ENCODE measurements at places on chromosomes 12 and 14. TPM values are rescaled to one million over a fixed set of nuclear protein-coding genes. Genes with fewer than 3 reads are reported as not detected.

The RPS6KL1 gene
- total RNA-seq, result 2.0 TPM

The KRT83 gene
- not detected for total RNA-seq

The EDDM3A gene
- total RNA-seq, result not detected

The CIDEB gene
- 16.0 TPM for total RNA-seq

The TBX3 gene
- total RNA-seq, result 57.0 TPM

The BHLHE41 gene
- 2.9 TPM for total RNA-seq

The FOXM1 gene
- total RNA-seq, result 8.1 TPM

The BDKRB2 gene
- 23.3 TPM for total RNA-seq

The KLHL28 gene
- total RNA-seq, result 12.8 TPM

The RNF212B gene
- total RNA-seq, result not detected

The P2RX2 gene
- total RNA-seq, result not detected

The TSPAN19 gene
- total RNA-seq, result not detected

The OVCH1 gene
- 0.25 TPM for total RNA-seq

The MYO1A gene
- 1.2 TPM for total RNA-seq

The REP15 gene
- not detected for total RNA-seq

GRCh38 chr12:33439587-33440011, at the start of gene SYT10:
Gene SYT10, minus strand, starts transcription at chr12:33439819. Its CDS starts 297 bp downstream, at chr12:33439522.
- no peak for DNase-seq

DNA sequence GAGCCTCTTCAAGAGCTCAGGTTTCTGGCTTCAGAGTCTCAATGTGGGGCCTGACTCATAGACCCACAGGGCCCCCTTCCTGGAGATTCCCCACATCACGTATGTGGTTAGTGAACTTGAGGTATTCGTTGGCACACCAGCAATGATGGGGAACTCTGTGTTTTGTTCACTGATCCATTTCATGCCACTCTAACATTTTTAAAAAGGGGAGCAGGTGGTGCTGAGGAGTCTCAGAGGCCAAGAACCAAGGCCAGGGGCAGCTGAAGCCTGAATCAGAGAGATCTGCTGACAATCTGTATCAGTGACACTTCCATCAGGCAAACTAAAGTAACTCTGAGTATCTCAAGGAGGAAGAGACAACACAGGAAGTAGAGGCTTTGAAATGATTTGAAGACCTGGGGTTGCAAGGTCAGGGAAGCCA, 323.4 kb downstream of the VRK1 start:
- no peak for DNase-seq

GRCh38 chr14:57346741-57347140, 43.6 kb upstream of the NAA30 start:
- DNase-seq, result no peak

DNA sequence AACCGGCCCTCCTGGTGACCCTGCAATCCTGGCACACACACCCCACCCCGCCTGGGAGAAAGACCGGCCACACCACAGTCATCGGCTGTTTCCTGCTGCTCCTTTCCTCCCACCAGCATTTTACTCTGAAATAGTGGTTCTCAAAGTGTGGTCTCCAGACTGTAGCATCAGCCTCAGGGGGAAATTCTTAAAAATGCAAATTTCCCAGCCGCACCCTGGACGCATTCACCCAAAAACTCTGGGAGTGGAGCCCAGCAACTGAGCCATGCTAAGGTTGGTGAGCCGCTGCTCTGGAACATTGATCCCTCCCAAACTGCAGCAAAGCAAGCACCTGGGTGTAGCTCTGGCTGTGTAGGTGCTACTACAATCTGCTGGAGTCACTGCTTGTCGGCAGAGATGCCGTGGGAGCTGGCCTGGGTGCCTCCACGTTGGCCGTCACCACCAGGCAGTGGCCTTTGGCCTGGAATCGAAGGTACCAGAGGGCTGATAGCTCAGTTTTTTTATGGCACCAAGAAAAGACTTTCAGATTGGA, 38.4 kb upstream of the BCL2L14 start:
- DNase-seq, result no peak

GRCh38 chr12:95205685-95206084, 11.6 kb downstream of the FGD6 start:
- DNase-seq, result no peak

DNA sequence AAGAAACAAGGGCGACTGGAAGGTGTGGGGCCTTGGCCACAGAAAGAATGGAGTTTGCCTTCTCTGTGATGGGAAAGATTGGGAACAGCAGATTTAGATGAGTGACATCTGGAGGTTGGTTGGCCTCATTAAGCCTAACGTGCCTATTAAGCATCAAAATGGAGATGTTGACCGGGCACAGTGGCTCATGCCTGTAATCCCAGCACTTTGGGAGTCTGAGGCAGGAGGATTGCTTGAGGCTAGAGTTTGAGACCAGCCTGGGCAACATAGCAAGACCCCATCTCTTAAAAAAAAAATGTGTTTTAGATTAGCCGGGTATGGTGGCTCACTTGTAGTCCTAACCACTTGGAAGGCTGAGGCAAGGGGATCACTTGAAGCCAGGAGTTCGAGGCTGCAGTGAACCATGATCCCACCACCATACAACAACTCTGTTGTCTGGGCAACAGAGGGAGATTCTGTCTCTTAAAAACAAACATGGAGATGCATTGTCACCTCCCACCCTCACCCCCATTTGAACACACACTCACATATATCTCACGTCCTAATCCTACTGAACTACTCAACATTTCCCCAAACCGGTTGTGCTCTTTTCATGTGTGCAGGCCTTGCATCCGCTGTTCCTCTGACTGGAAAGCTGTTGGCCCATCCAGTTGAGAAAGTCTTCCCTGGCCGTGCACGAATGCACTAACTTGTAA, 172.1 kb downstream of the ETV6 start:
- no peak for DNase-seq

DNA sequence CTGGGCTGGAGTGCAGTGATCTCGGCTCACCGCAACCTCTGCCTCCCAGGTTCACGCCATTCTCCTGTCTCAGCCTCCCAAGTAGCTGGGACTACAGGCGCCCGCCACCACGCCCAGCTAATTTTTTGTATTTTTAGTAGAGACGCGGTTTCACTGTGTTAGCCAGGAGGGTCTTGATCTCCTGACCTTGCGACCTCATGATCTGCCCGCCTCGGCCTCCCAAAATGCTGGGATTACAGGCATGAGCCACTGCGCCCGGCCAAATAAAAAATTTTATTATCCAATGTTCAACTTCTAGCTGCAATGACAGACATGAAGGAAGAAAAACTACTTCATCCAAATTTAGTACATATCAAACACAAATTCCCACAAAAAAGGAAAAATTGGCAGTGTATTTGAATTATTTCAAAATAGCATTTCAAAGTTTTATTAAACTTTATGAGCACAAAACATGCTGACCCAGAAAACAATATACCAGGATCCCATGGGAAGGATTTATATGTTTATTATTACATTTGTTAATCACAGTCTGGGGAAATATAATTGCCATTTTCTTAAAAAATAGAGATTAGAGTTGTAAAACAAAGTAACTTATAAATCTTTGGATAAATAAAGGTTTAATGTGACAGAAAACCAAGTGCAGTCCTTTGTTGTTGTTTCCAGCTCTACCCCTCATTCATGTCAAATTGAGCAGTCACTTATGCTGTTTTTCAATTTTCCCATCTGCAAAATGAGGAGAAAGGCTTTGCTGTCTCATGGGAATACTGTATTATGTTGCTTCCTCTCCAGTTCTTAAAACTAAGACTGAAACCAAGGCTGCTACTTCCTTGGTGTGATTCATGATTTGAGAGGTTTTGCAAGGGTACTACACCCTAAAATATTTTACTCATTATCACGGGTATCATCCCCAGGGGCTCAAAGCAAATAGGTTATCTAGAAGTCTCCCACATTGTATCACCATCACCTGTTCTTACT, 155.2 kb upstream of the AVPR1A start:
- no peak for DNase-seq

- DNase-seq, result no peak
Observed at GRCh38 chr12:129871991-129872972, 31.5 kb downstream of the TMEM132D start.

- DNase-seq, result no peak
Observed at GRCh38 chr12:128004383-128004938, 262.5 kb upstream of the TMEM132C start.

DNA sequence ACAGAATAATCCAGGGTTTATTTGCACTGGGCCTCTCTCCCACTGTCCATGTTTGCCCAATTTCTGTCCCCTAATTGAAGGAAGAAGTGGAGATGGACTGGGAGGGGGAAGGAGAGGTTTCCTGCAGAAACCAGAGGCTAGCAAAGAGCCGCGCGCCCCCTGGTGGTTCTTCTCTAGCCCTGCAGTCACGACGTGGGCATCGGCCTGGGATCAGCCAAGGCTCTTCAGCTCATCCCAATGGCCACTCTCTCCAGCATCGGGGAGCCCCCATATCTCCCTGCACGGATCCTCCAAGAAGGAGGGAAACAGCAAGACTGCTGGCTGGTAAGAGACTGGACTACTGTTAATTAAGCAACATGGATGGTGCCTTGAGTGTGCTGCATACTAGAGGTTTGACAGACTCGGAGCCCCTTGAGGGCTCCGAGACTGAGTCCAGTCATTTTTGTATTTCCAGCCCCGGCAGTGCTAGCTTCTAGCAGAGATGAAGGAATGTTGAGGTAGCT, 18.7 kb downstream of the ZBTB39 start:
- peak; percentile 67 for DNase-seq

- DNase-seq, result no peak
Observed at GRCh38 chr12:52199294-52199919, 7.6 kb upstream of the KRT80 start.

GRCh38 chr14:90795744-90796143, 20.5 kb downstream of the TTC7B start:
- no peak for DNase-seq

GRCh38 chr12:82605115-82605514, 81.6 kb upstream of the TMTC2 start:
- DNase-seq, result no peak

DNA sequence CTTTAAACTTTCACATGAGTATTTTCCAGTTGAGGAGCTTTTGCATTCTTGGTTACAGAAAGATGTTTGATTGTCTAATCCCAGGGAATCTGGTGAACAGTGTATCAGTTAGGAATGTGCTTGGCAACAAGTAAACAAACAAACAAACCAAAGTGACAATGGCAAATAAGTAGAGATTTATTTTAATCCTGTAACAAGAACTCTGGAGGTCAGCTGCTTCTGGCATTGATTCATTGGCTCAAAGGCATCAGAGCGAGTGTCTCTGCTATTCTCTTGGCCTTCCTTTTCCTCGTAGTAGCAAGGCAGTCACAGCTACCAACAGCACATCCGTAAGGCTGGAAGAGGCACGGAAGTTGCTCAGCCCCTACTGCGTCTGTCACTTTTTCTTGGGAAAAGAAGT, 37.2 kb downstream of the CRADD start:
- DNase-seq, result no peak

DNA sequence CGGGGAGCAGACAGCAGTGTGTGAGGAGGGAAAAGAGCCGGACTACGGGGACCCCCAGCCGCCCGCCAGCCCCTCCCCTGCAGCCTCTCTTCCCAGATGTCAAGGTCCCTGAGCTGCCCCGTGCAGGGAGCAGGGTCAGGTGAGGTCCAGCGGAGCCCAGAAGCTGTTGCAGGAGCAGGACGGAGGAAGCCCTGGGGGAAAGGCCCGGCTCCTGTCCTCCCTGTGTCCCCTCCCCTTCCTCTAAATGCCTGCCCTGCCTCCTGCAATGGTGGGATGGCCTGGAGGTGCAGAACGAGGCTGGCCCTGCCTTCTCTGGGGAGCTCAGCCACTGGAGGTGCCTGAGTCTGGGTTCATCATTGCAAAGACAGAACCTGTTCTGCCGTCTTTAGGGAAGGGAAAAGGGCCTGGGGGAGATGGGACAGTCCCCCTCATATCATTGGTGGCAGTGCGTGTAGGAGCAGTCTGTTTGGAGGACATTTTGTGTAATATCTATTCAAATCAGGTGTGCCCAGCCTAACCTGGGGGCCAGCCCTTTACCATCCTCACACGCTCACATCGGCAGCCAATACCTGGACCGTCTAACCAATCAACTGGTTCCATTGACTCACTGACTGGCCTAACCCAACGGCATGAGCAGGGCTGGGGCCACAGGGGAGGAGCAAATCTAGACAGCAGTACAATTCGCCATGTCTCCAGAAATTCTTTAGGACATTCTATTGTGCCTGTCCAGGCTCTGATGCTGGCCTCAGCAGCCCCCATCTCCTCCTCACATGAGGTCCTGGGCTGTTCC, 364.1 kb upstream of the SFSWAP start:
- DNase-seq, result peak; percentile 37

GRCh38 chr14:32022525-32022924, 54.6 kb upstream of the ARHGAP5 start:
- no peak for DNase-seq

DNA sequence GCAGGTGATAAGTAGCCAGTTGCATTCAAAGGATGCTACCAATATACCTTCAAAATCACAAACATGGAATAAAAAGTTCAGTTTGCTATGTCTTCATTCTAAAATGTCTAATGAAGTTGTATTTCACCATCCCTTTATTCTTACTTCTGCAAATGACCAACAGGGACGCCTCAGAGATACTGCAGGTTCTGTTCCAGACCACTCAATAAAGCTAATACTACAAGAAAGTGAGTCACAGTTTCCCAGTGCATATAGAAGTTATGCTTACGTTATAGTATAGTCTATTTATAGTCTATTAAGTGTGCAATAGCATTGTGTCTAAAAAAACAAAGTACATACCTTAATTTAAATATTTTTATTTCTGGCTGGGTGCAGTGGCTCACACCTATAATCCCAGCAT, 29.3 kb upstream of the EIF5 start:
- DNase-seq, result no peak

- DNase-seq, result no peak
Observed at GRCh38 chr12:42638697-42639096, 49.2 kb upstream of the PRICKLE1 start.

DNA sequence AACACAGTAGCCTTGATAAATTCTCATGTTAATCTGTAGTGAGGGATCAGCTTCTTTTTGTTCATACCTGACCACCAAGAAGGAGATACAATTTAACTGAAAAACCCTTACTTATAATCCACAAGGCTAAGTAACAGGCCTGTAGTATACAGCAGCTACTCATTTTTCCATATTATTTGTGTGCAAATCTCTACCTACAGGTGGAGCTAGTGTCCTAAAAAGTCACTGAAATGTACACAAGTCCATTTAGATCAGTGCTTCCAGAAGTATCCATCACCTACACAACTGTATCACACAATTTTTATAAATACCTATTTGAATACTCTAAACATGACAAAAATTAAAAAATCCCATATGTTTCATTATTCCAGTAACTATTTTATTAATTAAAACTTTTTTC, 173.2 kb downstream of the SLC35F4 start:
- no peak for DNase-seq

GRCh38 chr12:54879150-54879549, 24.8 kb downstream of the MUCL1 start:
- DNase-seq, result no peak

GRCh38 chr12:127685491-127685890, 581.5 kb upstream of the TMEM132C start:
- DNase-seq, result no peak

- no peak for DNase-seq
Observed at GRCh38 chr12:117518594-117519270, 157.3 kb upstream of the NOS1 start.
